ENCODE measurements at places on chromosomes 2 and 18. TPM values are rescaled to one million over a fixed set of nuclear protein-coding genes. Genes with fewer than 3 reads are reported as not detected.

GRCh38 chr2:151523850-151524249 is 114.1 kb downstream of the RIF1 start:
- peak; percentile 3 for DNase-seq
- H3K4me1 ChIP-seq, result no peaks in the 10 kb centered on the region
- no peaks in the 10 kb centered on the region for H3K36me3 ChIP-seq

DNA sequence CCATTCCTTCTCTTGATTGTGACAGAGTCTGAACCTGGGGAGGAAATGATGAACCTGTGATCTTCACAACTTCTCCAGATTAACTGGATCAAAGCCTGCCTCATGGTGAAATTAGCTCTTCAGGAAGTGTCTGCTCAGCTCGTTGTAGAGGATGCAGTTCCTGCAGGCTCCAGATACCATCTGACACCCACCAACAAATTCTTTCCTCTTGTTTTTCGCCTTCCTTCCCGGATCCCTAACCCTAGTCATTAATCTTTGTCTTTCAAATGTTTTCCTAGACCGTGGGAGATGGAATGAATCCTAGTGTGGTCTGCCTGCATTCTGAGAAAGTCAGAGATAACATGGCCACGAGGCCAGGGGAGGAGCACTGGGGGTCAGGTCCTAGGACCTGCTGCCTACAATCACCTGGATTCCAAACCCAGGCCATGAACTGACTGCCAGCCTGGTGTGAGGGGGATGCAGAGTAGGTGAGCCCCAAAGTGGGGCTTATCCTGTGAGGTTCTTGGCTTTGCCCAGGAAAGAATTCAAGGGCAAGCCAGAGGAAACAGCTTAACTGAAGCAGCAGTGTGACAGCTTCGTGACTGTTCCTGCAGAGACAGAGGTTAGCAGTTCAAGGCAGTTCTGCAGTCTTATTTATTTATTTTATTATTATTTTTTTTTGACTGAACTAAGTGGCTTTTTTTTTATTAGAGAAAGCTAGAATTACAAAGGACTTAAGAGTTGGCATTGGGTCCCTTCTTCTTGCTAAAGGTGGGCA is 67.8 kb downstream of the DIPK1C start:
- H3K27ac ChIP-seq, result no peak overlapping the region
- no peak overlapping the region for H3K4me3 ChIP-seq
- H3K4me1 ChIP-seq, result no peaks in the 10 kb centered on the region
- DNase-seq, result peak; percentile 23

GRCh38 chr2:201122276-201122675 is 6.3 kb downstream of the CFLAR start:
- no peak overlapping the region for H3K27ac ChIP-seq
- peaks cover 34% of the 10 kb centered on the region for H3K4me1 ChIP-seq

DNA sequence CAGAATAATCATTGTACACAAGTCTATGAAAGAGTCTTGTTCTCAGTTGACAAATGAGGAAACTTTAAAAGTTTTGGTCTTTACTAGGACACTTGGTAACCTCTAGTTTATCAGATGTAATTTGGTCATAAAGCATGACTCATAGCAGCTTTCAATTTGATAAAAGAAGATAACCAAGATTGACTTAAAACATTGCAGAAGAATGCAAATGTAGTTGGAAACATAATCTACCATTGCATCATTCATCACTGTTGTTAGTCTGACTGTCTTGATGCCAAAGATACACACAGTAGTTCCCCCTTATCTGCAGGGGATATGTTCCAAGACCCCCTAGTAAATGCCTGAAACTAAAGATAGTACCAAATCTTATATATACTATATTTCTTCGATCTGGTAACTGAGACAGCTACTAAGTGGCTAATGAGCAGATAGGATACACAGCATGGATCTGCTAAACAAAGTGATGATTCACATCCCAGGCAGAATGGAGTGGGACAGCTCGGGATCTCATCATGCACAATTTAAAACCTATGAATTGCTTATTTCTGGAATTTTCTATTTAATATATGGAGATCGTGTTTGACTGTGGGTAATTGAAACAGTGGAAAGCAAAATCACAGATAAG is 131.4 kb upstream of the CCDC68 start:
- H3K4me1 ChIP-seq, result no peaks in the 10 kb centered on the region
- no peaks in the 10 kb centered on the region for H3K27me3 ChIP-seq
- H3K27ac ChIP-seq, result no peak overlapping the region
- peak; percentile 62 for DNase-seq

GRCh38 chr18:36108196-36108595 is 20.9 kb downstream of the SLC39A6 start:
- DNase-seq, result no peak
- peaks cover 5% of the 10 kb centered on the region for H3K36me3 ChIP-seq
- no peak overlapping the region for H3K4me3 ChIP-seq

GRCh38 chr2:169118060-169118459 is 48.7 kb downstream of the DHRS9 start:
- no peaks in the 10 kb centered on the region for H3K27me3 ChIP-seq
- H3K4me3 ChIP-seq, result no peak overlapping the region
- DNase-seq, result no peak
- H3K4me1 ChIP-seq, result peaks cover 10% of the 10 kb centered on the region
- H3K36me3 ChIP-seq, result no peaks in the 10 kb centered on the region
- H3K27ac ChIP-seq, result no peak overlapping the region

DNA sequence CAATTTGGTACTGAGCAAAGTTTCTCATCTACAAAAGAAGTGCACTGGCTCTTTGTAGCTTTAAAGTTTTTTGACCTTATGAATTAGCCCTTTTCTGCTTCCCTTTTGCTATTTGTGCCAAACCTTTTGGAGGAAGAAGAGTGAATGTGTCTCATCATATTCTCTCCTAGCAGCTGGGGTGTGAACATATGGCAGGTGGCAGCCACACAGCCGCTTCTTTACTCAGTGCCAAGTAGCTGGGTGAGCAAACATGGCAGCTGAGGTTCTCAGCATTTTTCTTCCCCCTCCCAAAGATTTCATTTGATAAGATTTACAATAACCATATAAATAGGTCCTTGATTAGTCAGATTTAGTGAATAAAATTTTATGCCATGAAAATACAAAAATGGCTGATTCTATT is 46.7 kb upstream of the STK17B start:
- no peaks in the 10 kb centered on the region for H3K4me1 ChIP-seq
- no peaks in the 10 kb centered on the region for H3K27me3 ChIP-seq
- H3K4me3 ChIP-seq, result no peak overlapping the region
- no peak for DNase-seq
- no peak overlapping the region for H3K27ac ChIP-seq

GRCh38 chr2:101559551-101559950 is 84.6 kb upstream of the RFX8 start:
- no peaks in the 10 kb centered on the region for H3K27me3 ChIP-seq
- H3K4me3 ChIP-seq, result no peak overlapping the region
- DNase-seq, result peak; percentile 32
- H3K36me3 ChIP-seq, result no peaks in the 10 kb centered on the region
- no peak overlapping the region for H3K27ac ChIP-seq
- peaks cover 6% of the 10 kb centered on the region for H3K4me1 ChIP-seq

The STRN gene
- 24.2 TPM for total RNA-seq

The TTC39C gene
- 10.4 TPM for total RNA-seq
